Naive thymus-derived CD8-positive, alpha-beta T cell (primary cell): ENCODE measurements at places on chromosomes 1 and 21. TPM values are rescaled to one million over a fixed set of nuclear protein-coding genes. Genes with fewer than 3 reads are reported as not detected.

GRCh38 chr1:116952738-116953275 is 43.1 kb downstream of the PTGFRN start:
- no peaks in the 10 kb centered on the region for H3K36me3 ChIP-seq
- H3K27ac ChIP-seq = no peak overlapping the region
- no peaks in the 10 kb centered on the region for H3K27me3 ChIP-seq
- no peak overlapping the region for H3K4me3 ChIP-seq
- DNase-seq = no peak

DNA sequence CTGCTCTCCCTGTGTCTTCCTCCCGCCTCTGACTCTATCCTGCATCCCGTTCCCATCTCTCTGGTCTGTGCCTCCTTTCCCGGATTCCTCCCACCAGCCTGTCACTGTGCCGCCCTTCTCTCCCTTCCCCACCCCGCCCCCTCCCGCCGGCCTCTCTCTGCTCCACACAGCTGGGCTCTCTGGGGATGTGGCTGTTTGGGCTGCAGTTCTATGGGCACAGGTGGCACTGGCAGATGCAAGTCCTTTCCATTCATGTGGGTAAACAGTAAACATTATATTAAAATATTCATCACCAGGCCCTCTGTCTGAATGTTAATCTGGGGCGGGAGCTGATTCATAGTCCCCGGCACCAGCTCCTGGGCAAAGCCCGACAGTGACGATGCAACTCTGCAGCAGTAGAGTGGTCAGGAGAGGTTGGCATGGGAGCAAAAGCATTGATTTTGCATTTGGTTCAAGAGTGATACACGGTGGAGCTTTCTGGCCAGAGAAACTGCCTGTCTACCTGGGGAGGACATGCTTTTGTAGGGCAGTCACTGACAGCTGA is 249.3 kb downstream of the TNR start:
- no peaks in the 10 kb centered on the region for H3K4me1 ChIP-seq
- H3K27me3 ChIP-seq = no peaks in the 10 kb centered on the region
- DNase-seq = no peak
- H3K27ac ChIP-seq = no peak overlapping the region

DNA sequence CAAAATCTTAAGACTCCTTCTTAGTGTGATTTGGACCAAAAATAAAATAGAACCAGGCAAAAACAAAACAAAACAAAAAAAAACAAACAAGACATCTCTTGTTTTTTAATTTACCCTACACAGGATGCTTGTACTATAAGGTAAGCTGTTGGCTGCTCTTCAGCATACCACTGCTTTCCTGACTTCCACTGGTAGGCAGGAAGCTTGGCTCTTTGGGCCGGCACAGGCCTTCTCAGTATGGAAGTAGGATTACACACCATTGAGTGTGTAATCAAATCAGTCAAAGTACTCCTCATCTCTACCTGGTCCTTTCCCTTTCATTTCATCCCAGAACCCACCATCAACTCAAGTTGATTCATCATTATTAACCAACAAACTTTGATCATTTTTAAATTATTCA is 61.9 kb upstream of the RGS1 start:
- peaks cover 28% of the 10 kb centered on the region for H3K4me1 ChIP-seq
- no peak for DNase-seq
- H3K4me3 ChIP-seq = no peak overlapping the region
- no peaks in the 10 kb centered on the region for H3K27me3 ChIP-seq
- no peaks in the 10 kb centered on the region for H3K36me3 ChIP-seq
- no peak overlapping the region for H3K27ac ChIP-seq

DNA sequence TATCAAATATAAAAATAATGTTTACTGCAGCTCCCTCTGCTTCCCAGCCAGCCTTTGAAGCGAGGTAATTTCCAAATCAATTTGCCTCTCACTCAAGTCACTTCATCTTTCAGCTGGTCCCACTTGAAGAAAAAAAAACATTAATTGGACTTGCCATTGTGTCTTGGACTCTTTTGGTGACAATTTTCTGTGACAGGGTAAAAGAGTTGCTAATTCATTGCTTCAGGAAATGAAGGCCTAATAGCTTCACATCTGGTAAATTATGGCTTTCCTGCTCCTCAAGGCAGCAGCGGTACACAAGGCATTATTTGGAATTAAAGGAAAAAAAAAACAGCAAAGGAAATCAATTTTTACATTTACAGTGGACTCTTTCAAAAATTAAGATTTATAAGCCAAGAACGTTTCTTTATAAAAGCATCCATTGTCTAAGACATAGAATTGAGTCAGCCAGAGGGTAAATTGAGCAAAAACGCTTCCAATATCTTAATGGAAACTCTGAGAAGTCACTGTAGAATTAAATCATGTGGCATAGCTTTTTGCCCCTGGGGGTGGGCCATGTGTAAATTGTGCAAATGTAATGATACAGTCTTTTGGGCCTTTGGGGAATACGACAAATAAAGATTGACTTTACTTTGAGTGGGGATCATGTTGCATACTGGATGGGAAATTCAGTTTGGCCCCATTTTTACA is 102.5 kb downstream of the LYPLAL1 start:
- H3K4me1 ChIP-seq = no peaks in the 10 kb centered on the region
- H3K27ac ChIP-seq = no peak overlapping the region
- no peaks in the 10 kb centered on the region for H3K27me3 ChIP-seq
- peaks cover 5% of the 10 kb centered on the region for H3K36me3 ChIP-seq
- no peak for DNase-seq

DNA sequence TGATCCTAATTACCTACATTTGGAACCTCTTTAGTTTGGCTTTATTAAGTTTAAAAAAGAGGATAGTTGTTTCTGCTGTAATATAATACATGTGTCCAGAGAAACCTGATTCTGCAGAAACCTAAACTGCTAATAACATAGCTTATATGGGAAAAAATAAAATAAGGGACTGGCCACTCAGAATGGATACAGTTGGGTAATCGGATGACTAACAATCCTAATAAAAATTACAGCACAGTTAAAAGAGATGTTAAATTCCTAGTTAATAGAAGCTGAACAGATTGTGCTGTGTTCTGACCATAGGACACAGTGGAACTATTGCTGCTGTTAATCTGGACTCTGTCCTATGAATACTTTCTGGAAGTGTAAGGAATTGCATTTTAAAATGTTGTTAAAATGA is 16.0 kb downstream of the ARV1 start:
- no peak for DNase-seq
- H3K27me3 ChIP-seq = no peaks in the 10 kb centered on the region
- H3K4me1 ChIP-seq = peaks cover 6% of the 10 kb centered on the region
- no peak overlapping the region for H3K27ac ChIP-seq

Gene CAPN8
- 0.21 TPM for total RNA-seq

Gene TNNT2
- total RNA-seq = not detected
